ENCODE measurements at places on chromosomes 1 and 21.

GRCh38 chr1:175635092-175635491, 108.3 kb downstream of the TNR start:
- DNase-seq, result no peak

- no peak for DNase-seq
Observed at GRCh38 chr1:7805460-7805859, 21.4 kb downstream of the PER3 start.

DNA sequence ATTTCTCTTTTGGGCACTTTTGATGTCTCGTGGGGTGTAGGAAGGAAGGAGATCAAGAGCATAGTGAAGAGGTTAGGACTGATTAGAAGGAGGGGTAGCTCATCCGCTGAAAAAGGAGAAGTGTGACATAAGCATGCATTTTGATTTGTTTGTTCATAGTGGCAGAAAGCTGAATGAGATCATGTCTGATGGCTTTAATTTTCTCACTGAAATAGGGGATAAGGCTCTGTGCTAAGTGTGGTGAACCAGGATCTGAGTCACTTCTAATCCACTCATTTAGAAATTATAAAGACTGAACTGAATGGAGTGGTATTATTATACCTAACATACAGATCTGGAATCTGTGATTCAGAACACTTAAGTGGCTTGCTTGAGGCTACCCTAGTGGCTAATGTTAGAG, 344.5 kb downstream of the PDE4B start:
- DNase-seq, result no peak

GRCh38 chr1:150017206-150017750, 6.8 kb upstream of the OTUD7B start:
- peak; percentile 98 for DNase-seq

GRCh38 chr1:38891753-38892152, 10.4 kb upstream of the GJA9 start:
- peak; percentile 71 for DNase-seq

GRCh38 chr1:161731241-161731640, 9.9 kb downstream of the FCRLB start:
- DNase-seq, result peak; percentile 59

GRCh38 chr1:62187548-62187947, 7.1 kb upstream of the L1TD1 start:
- DNase-seq, result no peak
